ENCODE measurements at places on chromosomes 2 and 18. TPM values are rescaled to one million over a fixed set of nuclear protein-coding genes. Genes with fewer than 3 reads are reported as not detected.

Gene SERPINB2
- total RNA-seq, result 34.4 TPM

Gene EGR4
- total RNA-seq, result not detected

Gene TSPYL6
- not detected for total RNA-seq

DNA sequence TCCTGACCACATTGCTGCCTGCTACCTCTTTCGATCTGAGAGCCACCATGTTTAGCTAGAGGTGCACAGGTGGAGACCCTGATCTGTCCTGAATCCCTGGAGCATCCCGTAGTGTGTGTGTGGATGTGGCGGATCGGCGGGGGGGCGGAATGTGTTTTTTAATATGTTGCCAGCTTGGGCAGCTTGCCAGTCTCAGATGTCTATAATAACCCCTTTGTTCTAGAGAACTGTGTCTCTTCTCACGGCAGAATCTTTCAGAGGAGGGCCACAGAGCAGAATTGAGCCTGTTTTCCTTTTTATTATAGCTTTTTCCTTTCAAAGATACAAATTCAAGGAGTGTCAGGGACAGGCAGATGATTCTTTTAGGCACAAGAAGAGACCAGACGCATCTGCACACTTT is 934.1 kb upstream of the KLHL29 start:
- DNase-seq, result no peak

- no peak for DNase-seq
These were observed 87.8 kb upstream of the RAB6C start for GRCh38 chr2:129891341-129892320.

DNA sequence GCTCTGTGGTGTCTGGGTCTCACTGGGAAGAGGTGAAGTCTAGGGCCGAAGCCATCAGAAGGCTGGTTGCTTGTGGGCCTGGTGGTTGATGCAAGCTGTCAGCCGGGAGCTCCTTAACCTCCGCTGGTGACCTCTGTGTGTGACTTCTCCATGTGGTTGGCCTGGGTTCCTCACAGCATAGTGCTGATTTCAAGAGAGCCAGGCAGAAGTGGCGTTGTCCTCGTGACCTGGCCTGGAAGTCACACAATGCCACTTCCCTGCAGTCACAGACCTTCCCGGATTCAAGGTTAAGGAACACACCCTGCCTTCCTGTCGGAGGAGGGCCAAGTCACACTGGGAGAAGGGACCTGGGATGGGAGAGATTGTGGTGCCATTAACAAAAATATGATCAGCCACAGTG is 303.7 kb upstream of the HS6ST1 start:
- no peak for DNase-seq

GRCh38 chr18:43524260-43524659 is 247.0 kb upstream of the SYT4 start:
- no peak for DNase-seq

GRCh38 chr18:79624356-79625170 is 55.0 kb upstream of the CTDP1 start:
- DNase-seq, result no peak

Measured in IMR-90 (cell line).